Activated CD4-positive, alpha-beta T cell treated with anti-CD3 and anti-CD28 coated beads, Interleukin-2, Interleukin-4, amounts not matched to agents 100 ng/mL and 50 ng/mL, durations not matched to agents 16 hours and 8 hours (primary cell): ENCODE measurements at places on chromosomes 13 and 19.

- no peak for DNase-seq
Observed at GRCh38 chr13:110881839-110882627, 32.8 kb downstream of the ANKRD10 start.

DNA sequence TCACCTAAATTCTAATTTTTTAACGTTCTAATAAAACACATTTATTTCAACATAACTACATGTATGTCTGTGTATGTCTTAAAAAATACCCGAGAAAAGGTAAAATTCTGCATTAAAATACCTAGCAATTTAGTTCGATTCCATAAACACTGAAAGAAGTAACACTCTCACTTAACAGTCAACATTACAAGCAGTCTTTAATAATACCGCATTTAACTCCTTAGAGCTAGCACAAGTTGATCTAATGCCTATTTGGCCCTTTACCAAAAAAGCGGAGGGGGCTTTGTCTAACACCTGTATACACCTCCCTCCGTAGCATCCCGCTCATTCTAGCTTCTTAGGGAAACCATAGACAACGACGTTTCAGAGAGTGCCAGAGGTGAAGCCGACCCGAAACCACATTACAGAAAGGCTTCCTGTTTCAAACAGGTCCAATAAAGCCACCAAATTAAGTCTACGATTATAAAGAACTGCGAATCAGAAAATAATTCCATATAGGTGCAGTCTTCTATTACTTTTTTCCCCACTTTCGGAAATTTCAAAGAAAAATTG is 1.2 kb downstream of the SPART start:
- DNase-seq = peak; percentile 7

- DNase-seq = no peak
Observed at GRCh38 chr19:2733930-2734588, 5.8 kb downstream of the SLC39A3 start.

GRCh38 chr19:43562698-43563241 is 12.6 kb downstream of the XRCC1 start:
- DNase-seq = peak; percentile 86

DNA sequence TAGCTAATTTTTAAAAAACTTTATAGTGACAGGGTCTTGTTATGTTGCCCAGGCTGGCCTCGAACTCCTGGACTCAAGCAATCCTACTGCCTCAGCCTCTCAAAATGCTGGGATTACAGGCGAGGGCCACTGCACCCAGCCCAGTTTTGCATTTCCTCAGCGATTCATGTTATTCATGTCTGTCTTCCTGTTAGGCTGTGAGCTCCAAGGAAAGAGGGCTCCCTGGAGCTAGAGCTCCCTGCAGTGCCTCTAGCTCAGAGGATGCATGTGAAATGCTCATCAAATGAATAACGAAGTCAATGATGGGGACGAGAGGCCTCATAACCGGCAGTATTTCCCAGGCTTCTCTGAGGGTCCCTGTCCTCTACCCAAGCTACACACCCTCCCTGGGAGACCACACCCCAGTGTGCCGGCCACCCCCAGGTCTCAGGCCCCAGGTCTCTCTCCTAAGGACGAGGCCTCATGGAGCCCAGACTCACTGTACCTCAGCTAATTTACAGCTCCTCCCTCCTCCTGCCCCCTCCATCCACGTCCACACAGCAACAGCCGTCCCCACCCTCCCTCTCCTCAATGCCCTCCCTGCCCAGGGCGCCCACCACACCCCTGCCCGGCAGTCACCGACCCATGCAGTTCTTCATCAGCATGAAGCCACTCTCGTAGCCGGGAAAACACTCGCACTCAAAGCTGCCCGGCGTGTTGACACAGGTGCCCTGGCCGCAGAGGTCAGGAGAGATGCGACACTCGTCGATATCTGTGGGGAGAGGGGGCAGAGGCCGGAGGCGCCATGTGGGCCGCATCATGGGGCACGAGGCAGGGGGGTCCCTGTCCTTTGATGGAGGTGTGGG is 28.5 kb downstream of the FBN3 start:
- no peak for DNase-seq

DNA sequence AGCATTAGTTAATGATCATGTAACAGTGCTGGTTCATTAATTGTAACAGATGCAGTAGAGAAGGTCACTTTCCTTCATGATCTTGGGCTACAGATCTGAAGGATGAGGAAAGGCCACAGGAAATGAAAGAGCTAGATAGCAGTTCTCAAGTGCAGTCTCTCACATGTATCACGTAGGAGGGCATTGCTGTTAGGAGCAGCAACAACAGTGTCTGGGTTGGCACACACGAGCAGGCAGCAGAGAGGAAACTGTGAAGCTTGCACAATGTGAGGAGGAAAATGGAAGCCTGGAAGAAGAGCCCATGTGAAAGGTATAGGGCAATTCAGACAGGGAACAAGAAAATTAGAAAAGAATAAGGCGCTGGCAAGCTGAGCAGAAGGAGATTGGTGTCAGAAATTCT is 1741.5 kb downstream of the PCDH9 start:
- no peak for DNase-seq

DNA sequence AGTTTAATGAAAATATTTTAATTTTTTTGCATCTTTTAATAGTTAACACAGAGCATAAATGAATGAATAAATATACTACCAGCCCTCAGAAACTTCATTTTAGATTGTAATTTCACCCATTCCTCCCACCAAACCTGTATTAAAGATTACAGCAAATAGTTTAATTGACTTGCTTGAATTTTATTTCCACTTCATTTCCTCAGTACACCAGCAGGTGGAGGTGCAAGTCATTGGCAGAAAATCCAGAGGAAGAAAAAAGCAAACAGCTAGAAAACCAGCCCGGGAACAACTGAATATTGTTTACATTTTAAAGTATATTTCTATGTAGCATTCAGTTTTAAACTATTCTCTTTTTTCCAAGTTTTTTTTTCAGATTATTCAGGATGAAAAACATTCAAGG is 177.8 kb downstream of the OLFM4 start:
- no peak for DNase-seq

GRCh38 chr13:76380446-76381065 is 505.6 kb downstream of the KCTD12 start:
- DNase-seq = no peak

- DNase-seq = peak; percentile 54
Observed at GRCh38 chr19:41427647-41428480, 690 bp upstream of the B3GNT8 start.
